ENCODE measurements at places on chromosomes 11 and 22. TPM values are rescaled to one million over a fixed set of nuclear protein-coding genes. Genes with fewer than 3 reads are reported as not detected.

The SHANK2 gene
- 9.2 TPM for polyA plus RNA-seq

The DEUP1 gene
- polyA plus RNA-seq, result 0.71 TPM

The OR56A1 gene
- not detected for polyA plus RNA-seq

- no peak for DNase-seq
Measured at GRCh38 chr11:114915871-114916805, 237.8 kb downstream of the NXPE2 start.

- DNase-seq, result no peak
Measured at GRCh38 chr22:17540481-17540880, 22.8 kb upstream of the SLC25A18 start.

DNA sequence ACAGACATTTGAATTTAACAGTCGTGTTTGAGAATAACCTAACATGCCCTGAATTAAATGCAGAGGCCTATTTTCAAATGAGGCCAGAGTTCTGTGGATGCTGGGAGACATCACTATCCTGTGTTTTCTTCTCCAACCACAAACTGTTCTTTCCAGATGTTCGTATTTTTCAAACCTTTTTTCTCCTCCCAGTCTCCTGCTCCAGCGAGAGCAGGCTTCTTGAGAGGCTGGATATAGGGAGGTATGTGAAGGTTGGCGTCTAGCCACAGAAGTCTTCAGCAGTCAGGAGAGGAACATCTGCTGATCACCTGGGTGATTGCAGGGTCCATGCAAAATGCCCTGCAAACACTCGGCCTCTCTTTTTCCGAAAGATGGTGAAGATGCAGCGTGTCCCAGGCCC is 126.3 kb downstream of the C11orf91 start:
- DNase-seq, result no peak

DNA sequence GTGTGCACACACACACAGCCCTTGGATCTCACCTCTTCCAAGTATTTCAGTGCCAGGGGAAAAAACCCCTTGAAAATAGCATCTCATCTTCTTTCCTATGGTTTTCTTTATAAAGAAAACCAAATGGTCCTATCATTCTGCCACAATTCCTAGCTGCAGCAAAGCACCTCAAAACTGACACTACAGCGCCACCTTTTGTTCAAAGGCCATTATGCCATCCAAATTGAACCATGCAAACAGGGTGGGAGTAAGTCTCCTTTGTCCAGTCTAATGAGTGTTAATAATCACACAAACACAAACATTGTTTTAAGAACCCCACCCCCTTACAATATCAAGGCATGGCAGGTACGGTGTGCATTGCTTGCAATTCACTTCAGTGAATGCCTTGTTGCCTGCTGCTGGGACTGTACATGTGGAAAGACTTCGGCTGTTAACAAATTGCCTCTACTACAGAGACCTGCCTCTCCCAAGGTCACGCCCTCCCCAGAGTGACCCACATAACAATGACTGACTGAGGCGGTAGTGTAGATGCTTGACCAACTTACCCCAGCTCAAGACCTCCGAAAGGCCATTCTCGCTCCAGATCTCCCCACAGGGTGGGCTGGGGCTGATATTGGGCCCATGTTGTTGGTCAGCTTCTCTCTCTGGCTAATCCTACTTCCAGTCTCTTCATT is 31.7 kb downstream of the FAM181B start:
- DNase-seq, result peak; percentile 87

DNA sequence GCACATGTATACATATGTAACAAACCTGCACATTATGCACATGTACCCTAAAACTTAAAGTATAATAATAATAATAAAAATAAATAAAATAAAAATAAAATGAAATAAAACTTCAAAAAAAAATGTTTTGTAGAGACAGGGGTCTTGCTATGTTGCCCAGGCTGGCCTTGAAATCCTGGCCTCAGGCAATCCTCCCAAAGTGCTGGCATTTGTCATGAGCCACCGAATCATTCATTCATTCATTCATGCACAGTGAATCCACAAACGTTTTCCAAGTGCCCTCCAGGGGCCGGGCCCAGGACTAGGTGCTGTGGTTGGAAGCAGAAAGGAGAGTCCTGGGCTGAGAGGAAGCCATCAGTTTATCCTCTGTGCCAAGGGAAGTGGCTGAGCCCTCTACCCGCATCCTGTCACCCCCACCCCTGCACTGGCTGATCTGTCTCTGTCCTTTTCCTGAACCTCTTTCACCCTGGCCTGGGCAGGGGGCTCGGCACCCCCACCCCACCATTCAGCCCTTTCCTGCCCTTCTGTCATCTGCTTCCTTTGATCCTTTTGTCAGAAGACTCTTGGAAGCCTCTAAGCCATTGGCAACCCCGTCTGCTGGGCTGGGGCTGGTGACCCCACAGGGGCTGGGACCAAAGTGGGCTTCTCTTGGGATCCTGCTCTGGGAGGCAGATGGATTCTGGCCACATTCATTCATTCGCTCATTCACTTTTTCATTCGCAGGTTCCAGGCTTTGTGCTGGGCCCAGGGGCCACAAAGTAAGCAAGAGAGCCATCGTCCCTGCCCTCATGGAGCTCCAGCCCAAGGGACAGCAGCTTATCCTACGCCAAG is 84.3 kb downstream of the IGLL1 start:
- no peak for DNase-seq

- DNase-seq, result no peak
Measured at GRCh38 chr11:89433278-89433677, 57.9 kb downstream of the NOX4 start.

GRCh38 chr22:44289414-44290171 is 23.2 kb downstream of the SHISAL1 start:
- no peak for DNase-seq

DNA sequence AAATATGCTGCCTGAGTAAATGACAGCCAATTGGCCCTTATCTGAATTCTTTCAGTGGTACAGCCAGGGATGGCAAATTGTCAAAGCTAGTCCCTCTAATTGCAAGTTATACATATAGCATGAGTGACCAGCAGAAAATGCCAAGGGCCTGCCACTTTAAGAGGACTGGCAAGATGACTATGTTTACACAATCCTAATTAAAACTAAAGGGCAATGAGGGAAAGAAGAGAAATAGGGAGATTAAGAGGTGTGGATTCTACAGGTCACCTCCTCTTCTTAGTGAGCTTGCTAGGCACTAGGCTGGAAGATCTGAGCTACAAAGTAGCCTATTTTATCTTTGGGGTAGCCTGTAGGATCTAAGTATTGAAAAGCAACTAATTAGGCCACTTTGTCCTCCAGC is 13.5 kb downstream of the NUMA1 start:
- DNase-seq, result no peak

GRCh38 chr11:103051981-103052380 is 40.0 kb downstream of the DCUN1D5 start:
- DNase-seq, result no peak

All from brain (organoid and tissue), 16 donors.